Omental fat pad (tissue), 4 donors: ENCODE measurements at places on chromosomes 2 and 18. TPM values are rescaled to one million over a fixed set of nuclear protein-coding genes. Genes with fewer than 3 reads are reported as not detected.

NR4A2 gene
- total RNA-seq, result 6.0 TPM

MC5R gene
- total RNA-seq, result 0.36 TPM

UNC80 gene
- not detected for total RNA-seq

DNA sequence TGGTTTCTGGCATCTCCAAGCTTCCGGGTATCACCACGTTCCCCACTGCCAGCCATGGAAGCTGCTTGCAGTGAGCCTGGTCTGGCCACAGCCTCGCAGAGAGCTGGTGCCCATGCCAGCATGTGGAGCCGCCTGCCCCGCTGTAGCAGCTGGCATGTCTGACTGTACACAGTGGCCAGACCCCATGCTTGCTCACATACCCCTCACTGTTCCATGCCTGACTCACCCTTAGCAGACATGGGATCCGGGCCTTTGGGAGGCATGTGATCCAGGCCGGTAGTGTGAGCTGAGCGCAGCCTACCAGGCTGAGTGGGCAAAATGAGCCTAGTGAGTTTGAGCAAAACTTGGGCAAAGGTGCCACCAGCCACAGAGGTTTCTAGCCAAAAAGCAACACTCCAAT, 18.8 kb upstream of the RPRD1A start:
- no peak for DNase-seq

DNA sequence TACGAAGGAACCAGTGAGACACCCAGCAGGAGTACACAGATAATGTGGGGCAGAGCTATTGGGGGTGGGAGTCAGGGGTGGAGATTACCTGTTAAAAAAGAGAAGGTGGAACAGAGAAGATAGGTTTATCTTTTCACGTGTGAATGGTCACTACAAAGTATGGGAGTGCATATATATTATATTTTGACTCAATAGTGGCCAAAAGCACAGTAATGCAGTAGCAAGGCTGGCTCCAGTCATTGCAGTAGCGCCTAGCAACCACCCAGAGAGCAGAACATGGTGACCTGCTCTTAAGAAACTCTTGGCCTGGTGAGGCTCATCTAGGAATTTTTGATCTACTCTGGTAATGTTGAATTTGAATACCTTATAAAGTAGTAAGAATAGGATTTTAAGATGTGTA, 1.0 kb downstream of the IMPACT start:
- DNase-seq, result no peak

- no peak for DNase-seq
These were observed 20.1 kb upstream of the LTBP1 start for GRCh38 chr2:32926708-32927084.

DNA sequence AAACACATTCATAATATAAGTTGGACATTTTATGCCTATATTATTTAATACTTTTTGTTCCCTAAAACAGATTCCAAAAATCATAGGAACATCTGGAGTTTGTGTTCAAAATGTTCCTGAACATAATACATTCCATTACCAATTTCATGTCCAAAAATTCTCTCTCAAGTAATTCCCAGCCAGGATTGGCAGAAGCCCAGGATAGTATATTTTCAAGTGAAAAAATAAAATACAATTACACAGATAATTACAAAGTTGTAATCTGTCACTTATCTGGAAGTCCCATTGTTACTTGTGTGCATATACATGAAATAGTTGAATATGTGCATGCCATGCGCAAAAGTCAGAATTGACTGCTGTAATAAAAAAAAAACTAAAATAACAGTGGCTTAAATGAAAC, 5.2 kb upstream of the SCN7A start:
- no peak for DNase-seq

GRCh38 chr2:125516496-125517109, 1139.4 kb upstream of the GYPC start:
- DNase-seq, result no peak
